ENCODE measurements at places on chromosomes 6 and 20.
A peak's percentile ranks its signal among the peaks of the same experiment; 100 is the strongest.

GRCh38 chr6:124190256-124190655 is 386.6 kb downstream of the NKAIN2 start:
- DNase-seq = no peak

DNA sequence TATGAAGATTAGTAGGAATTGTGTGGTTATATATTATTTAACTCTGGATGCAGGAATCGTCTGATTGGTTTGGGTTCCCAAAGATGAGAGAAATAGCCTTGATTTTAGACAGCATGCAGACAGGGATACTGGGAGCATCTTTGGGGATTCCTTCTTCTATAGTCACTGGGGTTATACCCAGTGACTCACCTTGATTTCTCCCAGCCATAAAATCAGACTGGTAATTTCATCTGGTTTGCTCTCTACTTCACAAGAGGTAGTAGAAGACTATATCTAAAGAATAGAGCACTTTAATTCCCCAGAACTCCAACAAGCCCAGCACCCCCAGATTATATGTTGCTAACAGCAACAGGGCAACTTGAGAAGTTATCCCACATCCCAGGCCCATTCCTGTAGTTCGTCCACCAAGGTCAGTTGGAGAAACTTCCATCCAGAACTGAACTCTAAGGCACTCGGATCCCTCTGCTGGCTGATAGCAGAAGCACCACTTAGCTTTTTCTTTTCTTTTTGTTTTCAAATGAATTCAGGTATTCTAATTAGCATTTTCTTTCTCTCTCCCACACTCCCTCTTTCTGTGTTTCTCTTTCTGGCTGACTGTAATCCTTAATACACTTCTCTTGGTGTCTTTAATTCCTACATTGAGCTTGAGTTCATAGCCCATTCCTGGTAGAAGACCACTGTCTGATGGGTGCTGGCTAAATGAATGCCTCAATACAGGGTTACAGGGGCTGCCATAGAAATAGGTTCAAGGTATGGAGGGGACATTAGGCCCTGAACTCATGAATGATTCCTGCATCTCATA is 20.4 kb upstream of the EFHC1 start:
- DNase-seq = peak; percentile 75

GRCh38 chr6:119186490-119186889 is 108.0 kb upstream of the FAM184A start:
- no peak for DNase-seq

GRCh38 chr6:138546733-138547185 is 47.5 kb upstream of the NHSL1 start:
- no peak for DNase-seq

DNA sequence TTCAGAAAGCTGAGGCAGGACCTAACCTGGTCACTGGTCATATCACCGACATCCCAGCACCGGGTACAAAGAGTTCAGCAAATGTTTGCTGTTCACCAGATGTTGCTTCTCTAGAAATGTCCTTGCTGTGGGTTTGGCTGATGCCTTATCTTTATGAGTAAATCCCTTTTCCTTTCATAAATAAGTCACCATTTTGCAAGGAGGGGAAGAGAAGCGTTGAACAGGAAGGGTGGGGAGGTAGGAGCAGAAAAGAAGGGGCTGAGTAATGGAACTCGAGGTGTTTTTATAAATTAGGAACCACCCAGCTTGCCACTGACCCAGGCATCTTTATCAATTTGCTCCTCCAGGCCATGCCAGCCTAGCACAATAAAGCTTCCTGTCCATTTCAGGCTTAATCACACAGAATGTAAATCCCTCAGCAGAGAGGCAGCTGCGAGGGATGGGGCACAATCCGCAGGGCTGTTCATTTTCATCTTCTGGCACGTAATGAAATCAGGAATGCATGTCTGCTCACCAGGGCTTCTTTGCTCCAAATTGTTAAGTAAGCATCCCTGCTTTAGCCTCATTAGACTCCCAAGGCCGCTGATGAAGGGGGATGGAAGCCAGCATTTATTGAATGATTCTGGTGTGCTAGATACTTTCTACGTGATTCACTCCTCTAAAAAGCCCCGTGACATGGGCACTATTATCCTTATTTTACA is 371.9 kb upstream of the CHD6 start:
- no peak for DNase-seq

- DNase-seq = no peak
Observed at GRCh38 chr6:142530566-142530965, 228.8 kb downstream of the ADGRG6 start.

- DNase-seq = peak; percentile 6
Observed at GRCh38 chr6:72446430-72446829, 175.4 kb upstream of the KCNQ5 start.

DNA sequence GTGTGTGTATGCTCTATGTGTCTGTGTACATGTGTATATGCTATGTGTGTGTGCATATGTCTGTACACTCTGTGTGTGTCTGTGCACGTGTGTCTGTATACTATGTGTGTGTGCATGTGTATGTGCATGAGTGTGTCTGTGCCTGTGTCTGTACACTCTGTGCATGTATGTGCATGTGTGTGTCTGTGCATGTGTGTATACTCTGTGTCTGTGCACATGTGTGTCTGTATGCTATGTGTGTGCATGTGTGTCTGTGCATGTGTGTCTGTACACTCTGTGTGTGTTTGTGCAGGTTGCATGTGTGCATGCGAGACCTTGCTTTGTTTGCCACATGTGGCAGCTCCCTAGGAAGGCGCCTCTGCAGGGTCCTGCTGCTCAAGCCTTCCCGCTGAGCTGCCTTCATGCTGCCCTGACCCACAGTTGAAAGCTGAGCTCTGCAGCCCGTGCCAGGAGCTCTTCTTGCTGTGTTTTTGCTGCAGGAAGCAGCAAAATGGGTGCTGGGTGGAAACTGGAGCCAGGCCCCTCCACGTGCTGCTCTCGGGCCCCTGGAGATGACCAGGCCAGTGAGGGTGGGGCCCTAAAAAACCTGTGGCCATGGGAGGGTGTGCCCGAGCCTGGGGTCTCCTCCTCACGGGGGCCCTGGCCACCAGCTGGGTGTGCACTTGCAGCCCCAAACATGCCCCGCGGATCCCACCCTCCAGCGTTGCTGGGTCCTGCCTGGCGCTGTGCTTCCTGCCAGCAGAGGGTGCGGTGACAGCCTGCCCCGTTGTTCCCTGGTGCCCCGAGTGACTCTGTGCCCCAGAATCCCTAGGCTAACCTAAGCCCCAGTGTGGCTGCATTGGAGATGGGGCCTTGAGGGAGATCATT is 109.1 kb downstream of the DACT2 start:
- DNase-seq = peak; percentile 65

DNA sequence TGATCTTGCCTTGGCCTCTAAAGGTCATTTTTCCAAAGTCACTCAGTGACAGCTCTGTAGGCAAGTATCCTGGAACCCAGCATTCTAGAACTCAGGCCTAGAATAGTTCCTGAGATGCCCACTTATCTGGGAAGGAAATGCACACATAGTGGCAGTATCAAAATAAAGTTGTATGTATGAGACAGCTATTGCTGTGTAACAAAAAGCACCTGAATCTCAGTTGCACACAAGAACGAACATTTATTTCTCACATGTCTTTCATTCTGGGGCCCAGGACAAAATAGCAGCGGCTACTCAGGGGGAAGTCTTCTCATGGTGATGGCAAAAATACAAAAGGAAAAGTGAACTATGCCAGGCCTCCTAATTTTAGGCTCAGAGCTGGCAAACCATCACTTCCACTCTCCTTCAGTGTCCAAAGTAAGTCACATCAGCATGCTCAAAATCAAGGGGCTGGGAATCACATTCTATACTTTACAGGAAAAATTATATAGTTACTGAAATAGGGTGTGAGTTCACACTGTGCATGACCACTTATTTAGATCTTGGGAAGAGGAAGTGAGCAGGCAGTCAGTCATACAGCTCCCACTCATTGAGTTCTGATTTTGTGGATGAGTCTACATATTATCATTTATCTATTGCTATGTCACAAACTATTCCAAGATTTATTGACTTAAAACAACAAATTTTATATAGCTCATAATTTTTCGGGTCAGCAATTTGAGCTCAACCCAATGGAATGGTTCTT is 133.7 kb upstream of the RIN2 start:
- no peak for DNase-seq

DNA sequence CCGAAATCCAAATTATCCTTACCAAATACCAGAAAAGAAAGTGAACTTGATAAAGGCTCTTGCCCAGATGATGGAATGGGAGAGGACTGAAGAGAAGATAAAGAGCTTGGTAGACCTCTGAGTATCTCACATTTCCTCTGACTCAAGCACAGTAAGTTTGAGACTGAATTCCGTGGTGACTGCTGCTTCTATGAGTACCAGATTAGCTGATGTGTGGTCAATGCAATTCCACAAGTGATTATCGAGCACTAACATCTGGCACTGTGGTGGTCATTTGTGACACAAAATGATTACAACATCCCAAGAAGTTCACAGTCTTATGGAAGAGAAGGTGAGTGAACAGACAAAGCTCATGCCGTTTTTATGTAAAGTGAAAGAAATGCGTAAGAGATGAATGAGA is 2.6 kb upstream of the RPS6KA2 start:
- DNase-seq = no peak

DNA sequence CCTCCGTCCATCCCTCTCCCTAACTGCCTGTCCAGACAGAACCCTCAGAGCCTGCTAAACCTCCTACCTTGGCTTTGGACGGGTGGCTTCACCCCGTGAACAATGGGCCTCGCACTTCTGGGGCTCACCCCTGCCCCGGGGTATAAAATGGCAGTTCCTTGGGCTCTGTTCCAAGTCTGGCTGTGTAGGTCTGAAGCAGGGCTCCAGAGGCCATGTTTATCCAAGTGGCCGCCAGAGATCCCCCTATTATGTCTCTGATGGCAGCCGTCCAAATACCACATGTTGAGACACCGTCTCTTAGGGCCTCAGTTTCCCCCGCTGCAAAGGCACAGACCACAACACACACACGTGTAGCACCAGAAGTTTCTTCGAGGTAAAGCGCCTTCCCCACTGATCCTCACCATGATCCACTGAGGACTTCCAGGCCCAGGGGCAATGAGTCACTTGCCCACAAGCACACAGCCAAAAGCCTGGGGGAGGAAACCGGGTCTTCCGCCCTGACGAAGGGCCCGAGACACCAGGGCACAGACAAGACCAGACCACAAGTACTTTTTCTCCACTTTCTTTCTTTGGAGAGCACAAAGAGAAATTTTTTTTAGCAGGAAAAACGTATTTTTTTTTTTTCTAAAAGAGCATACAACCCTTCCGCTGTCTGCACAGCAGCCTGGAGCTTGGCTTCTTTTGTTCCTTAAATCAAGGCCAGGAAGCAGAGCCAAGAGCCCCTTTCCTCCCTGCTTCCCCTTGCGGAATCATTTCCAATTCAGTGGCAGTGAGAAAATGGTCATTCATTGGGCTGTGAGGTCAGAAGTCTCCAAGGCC is 11.8 kb downstream of the CPNE5 start:
- DNase-seq = peak; percentile 85

DNA sequence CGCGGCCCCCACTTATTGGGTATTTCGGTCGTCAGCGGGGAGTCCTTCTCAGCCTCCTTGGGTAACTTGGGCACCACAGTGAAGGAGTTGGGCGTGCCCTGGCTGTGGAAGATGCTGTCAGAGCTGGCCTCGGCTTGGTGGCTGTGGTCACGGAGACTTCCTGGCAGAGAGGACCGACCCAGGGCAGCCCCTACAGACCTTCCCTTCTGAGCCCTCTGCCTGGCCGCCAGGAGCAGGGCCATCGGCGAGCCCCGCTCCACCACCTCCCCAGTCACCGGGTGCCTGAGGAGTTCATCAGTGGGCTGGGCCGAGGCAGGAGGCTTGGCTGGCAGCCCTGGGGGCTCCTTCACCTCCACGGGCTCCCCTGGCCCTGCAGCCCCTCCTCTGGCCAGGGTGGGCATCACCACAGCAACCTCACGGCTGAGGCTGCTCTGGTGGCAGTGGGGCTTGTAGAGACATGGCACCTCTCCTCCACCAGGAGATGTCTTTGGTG is 37.2 kb downstream of the C6orf132 start:
- DNase-seq = no peak

DNA sequence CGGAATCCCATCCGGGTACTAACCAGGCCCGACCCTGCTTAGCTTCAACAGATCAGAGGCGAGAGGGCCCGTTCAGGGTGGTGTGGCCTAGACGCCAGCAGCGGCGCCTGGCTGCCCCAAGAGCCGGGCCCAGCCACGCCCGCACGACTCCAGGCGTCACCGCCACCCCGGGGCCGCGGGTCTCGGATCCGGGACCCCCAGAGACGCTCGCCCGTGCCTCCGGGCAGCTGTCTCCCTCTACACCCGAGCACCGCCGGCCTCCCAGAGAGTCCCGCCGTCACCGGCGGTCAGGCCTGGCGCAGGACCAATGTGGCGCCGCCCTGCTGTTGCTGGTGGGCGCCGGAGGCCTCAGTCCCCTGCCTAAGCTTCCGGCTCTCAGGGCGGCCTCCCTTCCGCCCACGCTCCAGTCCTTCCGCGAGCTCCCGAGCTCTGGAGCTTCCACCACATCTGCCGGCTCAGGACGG is 441.2 kb upstream of the DEFB115 start:
- no peak for DNase-seq

GRCh38 chr20:47720636-47721427 is 64.4 kb downstream of the SULF2 start:
- peak; percentile 47 for DNase-seq

- no peak for DNase-seq
Observed at GRCh38 chr20:59375541-59375940, 75.1 kb downstream of the EDN3 start.

DNA sequence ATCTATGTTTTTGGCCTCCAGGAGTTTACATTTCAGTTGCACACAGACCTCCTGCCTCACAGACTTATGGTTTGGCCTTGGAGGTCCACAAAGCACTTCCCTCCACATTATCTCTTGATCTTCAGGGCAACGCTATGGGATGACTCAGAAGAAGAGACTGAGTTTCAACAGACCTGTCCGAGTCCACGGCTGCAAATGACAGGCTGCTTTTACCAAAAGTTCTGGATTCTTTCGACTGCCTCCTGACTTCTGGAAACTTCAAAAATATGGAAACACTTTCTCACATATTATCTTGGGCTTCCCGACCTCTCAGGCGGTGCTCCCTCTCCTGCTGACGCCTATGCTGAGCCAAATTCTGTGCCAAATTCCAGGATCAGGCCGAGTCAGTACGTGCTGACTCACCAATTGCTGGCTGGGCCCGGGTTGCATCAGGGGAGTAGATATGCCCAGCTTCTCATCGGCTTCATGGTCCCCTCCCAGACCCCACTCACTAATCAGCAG is 190.2 kb downstream of the BMP7 start:
- DNase-seq = no peak

- DNase-seq = no peak
Observed at GRCh38 chr6:127247114-127248096, 19.3 kb upstream of the RNF146 start.

DNA sequence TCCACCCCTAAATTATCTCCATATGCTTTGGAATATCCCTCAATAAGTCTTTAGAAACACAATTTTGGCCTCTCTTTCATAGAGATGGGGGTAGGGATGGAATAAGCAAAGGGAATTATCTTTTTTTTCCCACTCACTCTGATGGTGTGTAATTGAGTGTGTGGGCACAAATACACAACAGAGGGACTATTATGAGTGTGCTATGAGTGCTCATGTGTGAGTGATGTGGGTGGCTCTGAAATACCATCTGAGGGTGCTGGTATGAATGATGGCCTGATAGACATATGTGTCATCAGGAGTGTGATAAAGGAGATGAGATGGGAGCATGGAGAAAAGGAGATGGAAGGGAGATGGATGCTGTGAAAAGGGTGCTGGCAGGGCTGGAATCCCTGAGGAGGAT is 35.6 kb downstream of the GSS start:
- no peak for DNase-seq
